Uterus (tissue), 4 donors: ENCODE measurements at places on chromosomes 1 and 21.

- no peak for DNase-seq
Measured at GRCh38 chr1:225509770-225510169, 81.9 kb upstream of the LBR start.

DNA sequence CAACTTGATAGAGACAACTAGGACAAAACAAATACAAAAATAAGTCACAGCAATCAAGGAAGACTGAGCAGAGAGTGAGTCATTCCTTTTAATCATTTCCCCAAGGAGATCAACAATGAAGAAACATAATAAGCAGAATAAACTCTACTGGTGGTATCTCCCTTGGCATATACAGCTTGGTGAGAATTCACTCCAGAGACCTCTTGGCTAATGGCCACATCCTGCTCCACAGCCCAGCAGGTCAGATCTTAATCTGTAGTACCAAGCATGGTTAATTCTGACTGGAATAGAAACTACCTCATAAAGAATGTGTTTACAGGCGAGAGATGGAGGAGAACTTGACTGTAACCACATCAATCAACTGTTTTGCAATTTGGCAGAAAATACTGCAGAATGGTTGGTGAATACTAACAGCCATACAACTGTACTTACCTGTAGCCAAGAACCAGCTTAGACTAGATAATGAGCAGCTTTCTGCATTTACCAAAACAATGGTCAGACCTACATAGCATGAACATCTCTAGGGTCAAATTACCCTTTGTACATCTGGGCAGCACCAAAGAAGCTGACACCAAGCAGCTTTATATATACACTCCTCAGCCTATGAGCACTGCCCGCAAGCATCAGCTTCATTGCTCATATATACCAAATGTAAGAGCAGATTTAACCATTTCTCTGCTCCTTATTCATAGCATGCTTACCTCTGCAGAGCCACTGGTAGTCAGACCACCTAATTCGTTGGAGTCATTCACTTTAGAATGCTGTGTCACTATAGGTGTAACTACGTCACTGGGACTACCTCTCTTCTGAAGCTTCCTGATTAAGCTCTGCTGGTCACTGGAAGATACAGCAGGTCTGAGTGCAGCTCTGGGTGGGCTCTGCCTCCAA, 51.0 kb downstream of the KIAA0319L start:
- DNase-seq: peak; percentile 29

- no peak for DNase-seq
Measured at GRCh38 chr1:183039330-183039729, 16.1 kb downstream of the LAMC1 start.

DNA sequence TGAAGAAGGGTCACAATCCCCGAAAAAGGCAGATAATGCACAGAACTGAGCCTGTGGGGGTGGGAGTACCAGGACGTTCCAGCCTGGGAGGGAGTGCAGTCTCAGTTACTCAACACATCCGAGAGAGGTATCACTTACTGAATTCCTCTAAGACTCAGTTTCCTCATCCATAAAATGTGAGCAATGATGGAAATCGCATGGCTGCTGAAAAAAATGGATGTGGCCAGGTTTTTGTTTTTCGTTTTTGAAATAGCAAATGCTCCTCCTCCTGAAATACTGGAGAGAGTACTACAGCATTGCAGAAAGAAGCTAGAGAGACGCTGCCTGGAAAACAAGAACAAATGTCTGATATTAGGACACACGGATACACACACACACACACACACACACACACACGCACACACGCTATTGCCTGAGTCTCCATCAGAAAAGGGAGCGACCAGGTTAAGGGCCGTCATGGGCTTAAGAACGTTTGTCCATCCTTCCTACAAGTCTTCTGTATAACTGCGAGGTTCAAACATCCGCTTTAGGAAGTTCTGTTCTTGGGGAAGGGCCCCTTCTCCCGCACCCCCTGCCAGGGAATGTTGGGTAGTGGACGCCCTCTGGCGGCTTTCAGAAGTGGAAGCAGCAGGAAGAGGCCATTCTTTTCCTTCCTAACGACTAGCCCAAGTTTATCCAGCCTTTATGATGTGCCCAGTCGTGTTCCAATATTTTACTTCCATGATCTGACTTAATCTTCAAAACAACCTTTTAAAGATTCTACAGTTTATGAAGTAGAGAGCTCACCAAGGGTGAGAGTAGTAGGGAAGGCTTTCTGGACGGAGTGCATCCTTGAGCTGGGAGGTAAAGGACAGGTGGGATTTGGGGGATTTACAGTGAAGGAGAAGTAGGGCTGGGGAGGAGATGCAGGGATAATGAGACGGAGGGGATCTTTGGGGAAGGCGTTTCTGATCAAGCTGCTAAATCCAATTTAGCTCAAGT, 699 bp upstream of the NES start:
- peak; percentile 80 for DNase-seq

GRCh38 chr21:44953628-44954021, 13.8 kb downstream of the SLX9 start:
- no peak for DNase-seq

GRCh38 chr21:42654179-42654912, 925 bp downstream of the PDE9A start:
- no peak for DNase-seq

DNA sequence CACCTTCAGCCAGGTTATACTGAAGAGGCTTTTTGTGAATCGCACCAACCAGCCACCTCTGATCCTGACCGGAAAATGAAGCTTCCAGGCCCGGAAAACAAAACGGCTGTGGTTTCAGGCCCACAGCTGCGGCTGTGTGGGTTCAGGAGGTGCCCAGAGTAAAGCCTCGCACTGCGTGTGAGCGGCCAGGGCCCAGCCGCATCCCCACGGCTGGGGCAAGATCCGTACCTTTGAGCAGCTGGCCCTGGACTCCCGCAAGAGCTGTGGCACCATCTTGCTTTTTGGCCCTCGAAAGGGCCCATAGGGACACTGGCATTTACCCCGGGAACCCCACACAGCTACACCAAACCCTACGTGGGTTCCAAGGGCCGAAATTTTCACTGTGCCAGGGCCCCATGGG, 63.0 kb downstream of the GLUL start:
- DNase-seq: no peak

GRCh38 chr1:235892734-235893413, 26.2 kb upstream of the LYST start:
- DNase-seq: no peak
